ENCODE measurements at places on chromosomes 11 and 22.

DNA sequence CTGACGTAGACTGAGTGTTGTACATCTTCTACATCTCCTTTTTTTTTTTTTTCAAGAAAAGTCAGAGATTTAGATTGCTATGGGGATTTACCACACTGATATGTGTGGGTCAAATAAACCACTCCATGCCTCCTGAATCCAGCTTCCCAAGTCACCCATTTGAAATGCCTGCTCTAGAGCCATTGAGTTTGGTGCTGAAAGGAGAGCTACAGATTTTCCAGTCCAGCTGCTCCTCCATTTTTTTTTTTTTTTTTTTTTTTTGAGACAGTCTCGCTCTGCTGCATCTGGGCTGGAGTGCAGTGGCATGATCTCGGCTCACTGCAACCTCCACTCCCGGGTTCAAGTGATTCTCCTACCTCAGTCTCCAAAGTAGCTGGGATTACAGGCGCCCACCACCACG is 115.2 kb upstream of the TIMP3 start:
- DNase-seq: no peak

DNA sequence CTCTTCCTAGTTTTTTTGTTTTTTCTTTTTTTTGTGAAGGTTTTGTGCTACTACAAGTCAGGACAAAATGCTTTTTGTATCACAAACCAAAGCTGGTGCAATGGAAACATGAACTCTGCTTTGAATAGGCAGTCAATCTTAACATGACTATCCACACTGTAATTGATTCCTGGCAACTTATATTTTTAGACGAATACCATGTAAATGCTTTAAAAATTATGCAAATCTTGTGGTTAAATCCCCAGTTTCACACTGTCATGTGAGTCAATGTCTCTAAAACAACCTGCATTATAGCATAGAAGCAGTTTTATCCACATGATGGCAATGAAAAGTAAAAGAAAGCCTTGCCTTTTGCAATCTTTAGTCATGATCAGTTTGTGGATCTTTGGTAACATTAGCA is 8.9 kb downstream of the TRPC6 start:
- DNase-seq: no peak

DNA sequence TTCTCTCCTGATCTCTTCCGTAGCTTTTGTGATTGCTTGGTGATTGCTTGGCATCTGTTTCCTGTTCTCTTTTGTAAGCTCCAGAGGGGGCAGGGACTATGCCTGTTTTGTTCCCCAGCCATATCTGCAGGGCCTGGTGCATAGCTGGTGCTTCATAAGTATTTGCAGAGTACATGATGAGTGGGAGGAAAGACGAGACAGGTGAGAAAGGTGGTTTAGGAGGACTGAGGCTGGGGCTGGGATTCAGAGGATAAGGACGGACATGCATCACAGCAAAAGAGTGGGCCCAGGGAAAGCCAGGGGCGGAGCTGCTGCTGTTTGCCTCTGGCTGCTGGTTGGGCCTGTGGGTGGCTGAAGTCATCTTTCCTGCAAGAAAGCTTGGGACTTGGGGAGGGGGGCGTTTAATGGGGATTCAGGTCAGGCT is 62.4 kb downstream of the DSCAML1 start:
- no peak for DNase-seq

DNA sequence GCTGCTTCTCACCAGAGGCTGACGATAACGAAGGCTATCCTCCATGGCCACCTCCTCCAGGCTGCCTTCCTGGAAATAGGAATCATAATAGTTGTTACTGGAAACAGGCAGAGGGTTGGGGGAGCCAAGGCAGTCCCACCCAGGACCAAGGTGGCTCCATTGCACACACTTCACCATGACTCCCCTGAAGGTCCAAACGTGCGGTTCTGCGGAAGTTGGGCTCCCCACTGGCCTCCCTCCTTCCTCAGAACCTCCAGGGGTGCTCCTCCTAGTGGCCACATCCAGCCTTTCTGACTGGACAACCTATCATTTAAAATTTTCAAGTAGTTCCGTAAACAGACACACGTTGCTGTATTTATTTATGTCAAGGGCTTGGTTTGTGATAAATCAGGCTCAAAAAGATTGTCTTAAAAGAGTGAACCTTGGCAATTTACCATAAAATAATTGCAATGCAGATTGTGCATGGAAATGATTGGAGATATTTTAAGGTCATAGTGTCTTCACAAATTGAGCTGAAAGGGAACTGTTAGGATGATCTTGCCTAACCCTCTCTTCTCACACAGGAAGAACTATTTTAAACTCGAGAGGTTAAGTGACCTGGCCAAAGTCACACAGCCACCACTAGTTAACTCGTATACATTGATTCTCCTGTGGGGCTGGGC is 1.4 kb upstream of the TCN2 start:
- no peak for DNase-seq

- DNase-seq: no peak
Measured at GRCh38 chr11:13884158-13884799, 78.2 kb upstream of the SPON1 start.

GRCh38 chr11:83477772-83478171 is 191.6 kb upstream of the CCDC90B start:
- no peak for DNase-seq

DNA sequence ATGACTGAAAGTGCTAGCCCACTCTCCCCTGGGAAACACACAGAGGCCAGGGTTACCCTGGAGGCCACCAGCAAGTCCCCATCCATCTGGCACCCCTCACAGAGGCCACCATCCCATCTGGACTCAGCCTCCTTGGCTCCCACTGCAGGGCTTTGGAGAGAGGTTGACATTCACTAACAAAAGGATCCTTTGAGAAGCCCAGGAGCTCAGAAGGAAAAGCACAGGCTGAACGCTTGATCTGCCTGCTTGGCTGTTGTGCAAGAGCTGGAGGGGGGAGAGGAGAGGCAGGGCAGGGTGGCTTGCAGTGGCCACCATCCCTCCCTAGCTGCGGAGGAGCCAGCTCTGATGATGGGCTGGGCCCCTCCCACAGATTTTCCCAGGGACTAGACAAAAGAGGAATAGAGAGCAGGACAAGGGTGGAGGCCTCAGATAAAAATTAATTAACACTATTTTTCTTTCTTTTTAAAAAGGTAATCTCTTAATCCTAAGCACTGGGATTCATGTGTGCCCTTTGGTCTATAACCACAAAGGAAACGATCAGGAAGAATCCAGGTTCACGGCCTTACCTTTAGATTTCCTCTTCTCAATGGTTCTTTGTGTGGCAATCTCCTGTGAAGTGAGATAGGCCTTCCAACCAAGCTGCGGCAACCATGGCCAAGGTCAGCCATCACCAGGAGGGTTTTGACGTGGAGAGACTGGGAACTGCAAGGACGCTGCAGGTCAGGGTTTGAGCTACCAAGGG is 154.7 kb downstream of the BARX2 start:
- DNase-seq: no peak

DNA sequence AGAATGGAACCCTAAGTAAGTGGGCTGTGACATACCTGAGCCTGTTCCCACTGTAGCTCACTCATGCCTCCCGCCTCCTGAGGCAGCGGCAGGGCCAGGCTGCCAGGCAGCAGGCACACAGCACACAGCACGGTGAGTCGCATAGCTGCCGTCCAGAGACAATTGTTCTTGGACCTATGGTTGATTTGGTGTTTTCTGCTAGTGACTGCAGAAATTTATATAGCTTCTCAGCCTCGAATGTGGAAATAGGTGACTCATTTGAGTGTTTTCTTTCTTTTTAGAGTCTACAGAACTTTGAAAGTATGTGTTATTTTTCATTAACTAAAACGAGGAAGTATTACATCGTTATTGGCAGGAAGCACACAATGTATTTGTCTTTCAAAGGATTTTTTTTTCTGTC is at the start of gene MMP7:
MMP7 (minus strand) TSS at position 190 of the 400 bp plus-strand sequence; CDS start at position 143, 47 bp downstream.
- DNase-seq: no peak

DNA sequence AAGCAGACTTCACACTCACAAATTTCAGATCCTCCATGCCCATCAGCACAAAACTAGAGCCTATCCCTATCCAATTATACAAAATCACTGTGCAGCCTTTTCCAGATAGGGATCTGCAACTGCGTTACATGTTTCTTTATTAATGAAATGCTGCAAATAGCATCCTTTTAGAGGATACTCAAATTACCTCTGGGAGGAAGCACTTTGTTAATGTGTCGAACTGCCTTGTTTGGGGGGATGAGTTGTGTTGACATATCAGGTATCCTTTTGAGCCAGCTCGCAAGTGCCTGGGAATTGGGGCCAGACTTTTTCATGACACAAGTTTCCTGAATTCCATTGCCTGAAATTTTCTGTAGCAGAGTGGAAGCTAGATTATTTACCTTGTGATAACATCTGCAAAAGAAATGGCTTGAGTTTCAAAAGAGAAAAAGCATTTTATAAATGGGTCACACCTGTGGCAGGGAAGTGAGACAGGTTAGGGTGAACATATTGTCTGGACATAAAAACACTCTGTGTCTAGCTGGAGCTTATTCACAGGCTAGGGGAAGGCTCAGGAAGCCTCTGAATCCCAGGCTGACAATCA is 299.1 kb upstream of the MTNR1B start:
- no peak for DNase-seq

DNA sequence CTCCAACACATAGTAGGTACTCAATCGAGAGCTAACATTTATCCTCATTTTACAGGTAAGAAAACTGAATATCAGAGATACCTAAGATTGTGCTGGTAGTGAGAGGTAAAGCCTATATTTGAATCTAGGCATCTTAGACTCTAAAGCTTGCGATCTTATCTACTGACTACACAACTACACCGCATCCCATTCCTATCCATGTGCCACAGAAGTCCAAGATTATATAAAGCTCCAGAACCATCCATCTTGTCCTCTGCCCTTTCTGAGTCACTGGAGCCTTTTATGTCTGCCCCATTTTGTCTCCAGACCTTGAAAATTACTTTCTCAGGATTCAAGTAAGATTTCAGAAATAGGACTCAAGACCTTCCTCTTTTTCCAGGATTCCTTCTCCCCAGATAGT is 84.4 kb downstream of the OR5AK2 start:
- DNase-seq: no peak

- no peak for DNase-seq
Measured at GRCh38 chr11:3942160-3942955, 86.9 kb downstream of the STIM1 start.

GRCh38 chr11:118295815-118296454 is 8.6 kb upstream of the CD3E start:
- no peak for DNase-seq

DNA sequence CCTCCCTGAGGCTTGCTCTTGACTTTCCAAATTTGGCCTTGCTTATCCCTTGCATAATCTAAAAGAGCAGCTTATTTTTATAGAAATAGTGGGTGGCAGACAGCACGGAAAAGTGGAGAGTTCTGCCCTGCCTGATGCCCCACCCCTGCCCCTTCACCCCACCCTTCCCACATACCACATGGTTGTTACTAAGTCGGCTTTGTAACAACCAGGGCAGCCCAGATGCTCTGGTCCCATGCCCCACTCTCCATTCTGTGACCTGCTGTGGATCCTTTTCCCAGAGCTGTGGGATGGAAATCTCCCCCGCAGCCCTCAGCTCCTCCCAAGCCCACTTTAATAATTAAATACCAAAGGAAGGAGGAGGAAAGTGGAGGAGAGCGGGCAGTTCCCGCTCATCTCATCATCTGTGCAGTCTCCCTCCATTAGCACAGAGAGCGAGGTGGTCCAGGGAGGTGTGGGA is 10.9 kb downstream of the MRGPRF start:
- no peak for DNase-seq

DNA sequence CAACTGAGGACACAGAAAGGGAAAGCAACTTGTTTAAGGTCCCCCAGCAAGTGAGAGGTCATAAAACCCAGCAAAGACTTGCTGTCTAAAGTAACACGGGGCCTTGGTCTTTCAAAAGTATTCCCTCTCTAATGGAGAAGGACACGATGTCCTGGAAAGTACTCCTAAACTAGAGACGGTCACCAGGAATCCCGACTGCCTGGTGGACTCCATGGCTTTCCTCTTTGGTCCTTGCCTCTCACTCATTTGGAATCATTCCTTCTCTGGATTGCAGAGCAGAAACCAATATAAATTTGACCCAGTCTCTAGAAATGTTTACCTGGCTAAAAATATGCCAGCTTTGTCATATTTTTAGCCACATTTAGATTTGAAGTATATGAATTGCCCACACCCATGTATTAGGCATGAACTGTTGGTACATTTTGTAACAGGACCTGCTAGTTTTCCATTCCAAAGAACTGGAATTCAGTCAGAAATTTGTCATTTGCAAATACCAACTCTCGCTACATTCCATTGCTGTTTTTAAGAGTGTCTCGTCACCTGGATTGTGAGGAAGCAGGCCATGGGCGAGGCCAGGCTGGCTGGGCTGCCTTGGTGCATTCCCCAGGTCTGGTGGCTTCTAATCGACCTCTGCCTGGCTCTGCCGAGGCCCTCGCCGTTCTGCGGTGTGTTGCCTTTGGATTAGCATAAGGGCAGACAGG is 12.9 kb downstream of the NAV2 start:
- no peak for DNase-seq

DNA sequence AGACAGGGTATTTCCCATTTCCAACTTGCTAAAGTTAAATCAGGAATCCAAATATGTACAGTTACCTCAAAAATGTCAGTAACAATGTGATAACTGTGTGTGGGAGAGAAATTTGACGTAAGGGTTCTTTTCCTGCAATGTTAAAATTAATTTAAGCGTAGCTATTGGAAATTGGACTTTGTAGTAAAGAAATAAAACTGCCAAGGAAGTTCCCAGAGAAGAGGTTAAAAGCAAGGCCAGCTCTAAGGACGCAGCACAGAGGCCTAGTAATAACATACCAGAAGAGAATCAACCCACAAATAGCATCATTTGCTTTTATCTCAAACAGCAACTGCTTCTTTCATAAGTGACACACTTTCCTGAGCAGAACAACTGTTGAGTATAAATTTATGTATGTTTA is 36.8 kb upstream of the GRIA4 start:
- no peak for DNase-seq

DNA sequence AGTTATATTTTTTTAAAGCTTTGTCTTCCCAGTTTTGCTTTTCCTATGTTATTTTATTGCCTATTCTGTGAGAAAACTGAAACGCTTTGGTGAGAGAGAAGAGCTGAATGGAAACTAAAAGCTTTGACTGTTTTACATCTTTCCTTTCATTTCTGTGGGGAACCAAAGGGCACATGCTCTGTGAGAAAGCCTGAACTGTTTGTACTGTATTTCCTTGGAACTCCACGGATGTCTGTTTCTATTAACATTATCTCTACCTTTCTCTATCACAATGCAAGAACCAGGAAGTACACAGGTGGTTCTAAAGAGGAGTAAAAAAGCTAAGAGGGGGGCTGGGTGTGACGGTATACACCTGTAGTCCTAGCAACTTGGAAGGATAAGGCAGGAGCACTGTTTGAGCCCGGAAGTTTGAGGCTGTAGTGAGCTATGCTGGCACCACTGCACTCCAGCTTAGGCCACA is 43.8 kb downstream of the CELF1 start:
- DNase-seq: no peak

Data from cerebellar nuclear complex (tissue), 1 donor.